ENCODE measurements at places on chromosomes 5 and 9.

- H3K27ac ChIP-seq = no peak overlapping the region
- H3K4me1 ChIP-seq = no peaks in the 10 kb centered on the region
- no peak overlapping the region for H3K4me3 ChIP-seq
- no peaks in the 10 kb centered on the region for H3K27me3 ChIP-seq
Measured at GRCh38 chr5:172661526-172661925, 20.5 kb downstream of the NEURL1B start.

GRCh38 chr9:93479726-93480125 is 26.3 kb upstream of the FAM120AOS start:
- H3K27me3 ChIP-seq = no peaks in the 10 kb centered on the region
- no peak overlapping the region for H3K4me3 ChIP-seq
- peak overlapping the region; percentile 37 for H3K27ac ChIP-seq
- H3K36me3 ChIP-seq = peaks cover 64% of the 10 kb centered on the region
- peaks cover 25% of the 10 kb centered on the region for H3K4me1 ChIP-seq
- no peak for DNase-seq

DNA sequence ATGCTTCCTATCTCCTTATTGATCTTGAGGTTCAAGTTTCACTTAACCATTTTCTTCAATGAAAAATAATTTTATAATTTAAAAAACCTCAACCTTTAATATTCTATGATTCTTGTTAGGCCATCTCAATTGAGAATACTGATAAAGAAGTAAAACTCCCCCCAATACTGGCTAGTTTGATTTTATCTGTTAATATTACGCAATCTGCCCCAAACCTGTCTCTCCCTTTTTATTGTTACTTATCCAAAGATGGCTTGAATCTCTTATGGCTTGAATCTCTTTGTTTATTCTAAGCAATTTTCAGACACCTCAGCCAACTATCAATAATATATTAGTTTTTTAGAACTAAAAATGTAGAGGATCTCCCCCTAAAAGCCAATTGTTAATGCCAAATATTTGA is 4.1 kb upstream of the PCDHAC2 start:
- peaks cover 18% of the 10 kb centered on the region for H3K27me3 ChIP-seq
- no peaks in the 10 kb centered on the region for H3K4me1 ChIP-seq
- no peak overlapping the region for H3K27ac ChIP-seq
- no peak overlapping the region for H3K4me3 ChIP-seq

- H3K36me3 ChIP-seq = no peaks in the 10 kb centered on the region
- H3K27ac ChIP-seq = no peak overlapping the region
- no peaks in the 10 kb centered on the region for H3K4me1 ChIP-seq
- DNase-seq = no peak
Measured at GRCh38 chr5:114120166-114120565, 241.7 kb upstream of the KCNN2 start.

- H3K36me3 ChIP-seq = no peaks in the 10 kb centered on the region
- peaks cover 2% of the 10 kb centered on the region for H3K4me1 ChIP-seq
- DNase-seq = no peak
- H3K27ac ChIP-seq = no peak overlapping the region
- peaks cover 38% of the 10 kb centered on the region for H3K27me3 ChIP-seq
- no peak overlapping the region for H3K4me3 ChIP-seq
Measured at GRCh38 chr9:14344941-14345353, 31.0 kb upstream of the NFIB start.

DNA sequence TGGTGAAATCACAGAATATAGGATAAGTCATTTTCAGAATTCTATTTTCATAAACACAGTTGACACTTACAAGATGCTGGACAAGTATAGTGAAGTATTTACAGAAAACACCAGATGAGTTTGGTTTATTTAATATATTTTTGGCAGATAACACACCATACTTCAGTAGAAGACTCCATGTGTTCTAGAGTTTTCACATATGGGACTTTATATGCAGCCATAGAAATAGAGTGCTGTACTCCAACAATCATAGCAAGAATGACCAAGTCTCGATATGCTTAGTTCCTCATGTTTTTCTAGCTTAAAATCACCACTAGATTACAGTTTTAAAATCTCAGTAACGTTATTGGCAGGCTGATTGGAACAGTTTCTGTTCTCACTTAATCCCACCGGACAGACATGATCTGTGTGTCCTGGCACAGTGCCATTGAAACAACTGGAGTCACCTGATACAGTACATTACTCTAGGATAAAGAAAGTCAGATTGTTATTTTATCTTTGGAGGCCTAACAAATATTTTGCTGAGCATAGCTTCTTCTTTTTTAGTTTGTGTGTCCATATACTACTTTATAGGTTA is 45.8 kb upstream of the ERBIN start:
- no peaks in the 10 kb centered on the region for H3K4me1 ChIP-seq
- no peaks in the 10 kb centered on the region for H3K36me3 ChIP-seq
- H3K27me3 ChIP-seq = no peaks in the 10 kb centered on the region
- DNase-seq = no peak

GRCh38 chr5:135476615-135477581 is 24.7 kb upstream of the TIFAB start:
- H3K36me3 ChIP-seq = no peaks in the 10 kb centered on the region
- no peak overlapping the region for H3K27ac ChIP-seq
- DNase-seq = no peak
- no peak overlapping the region for H3K4me3 ChIP-seq

GRCh38 chr9:83633255-83633654 is 10.3 kb downstream of the IDNK start:
- H3K4me3 ChIP-seq = no peak overlapping the region
- H3K27me3 ChIP-seq = no peaks in the 10 kb centered on the region
- peaks cover 5% of the 10 kb centered on the region for H3K4me1 ChIP-seq
- H3K27ac ChIP-seq = no peak overlapping the region
- no peak for DNase-seq

- H3K36me3 ChIP-seq = peaks cover 2% of the 10 kb centered on the region
- H3K27me3 ChIP-seq = no peaks in the 10 kb centered on the region
- no peak overlapping the region for H3K4me3 ChIP-seq
- H3K27ac ChIP-seq = no peak overlapping the region
Measured at GRCh38 chr9:125700791-125701190, 6.2 kb downstream of the MAPKAP1 start.

DNA sequence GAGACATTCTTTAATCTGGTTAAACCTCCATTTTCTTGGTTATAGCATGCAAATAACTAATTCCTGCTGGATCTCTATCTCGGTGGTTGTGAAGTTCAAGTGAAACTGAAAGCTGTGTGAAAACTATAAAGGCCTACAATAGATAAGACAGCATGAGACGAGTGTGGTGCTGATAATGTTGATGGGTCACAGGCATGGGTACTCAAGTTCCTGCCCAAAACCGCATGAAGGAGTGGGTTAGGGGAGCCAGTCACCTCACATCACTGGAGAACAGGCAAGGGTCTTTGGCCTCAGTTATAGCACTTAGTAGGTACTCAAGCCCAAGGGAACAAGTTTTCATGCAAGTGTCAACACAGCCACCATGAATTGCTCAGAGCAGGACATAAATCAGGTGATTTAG is 16.7 kb downstream of the HMHB1 start:
- H3K27ac ChIP-seq = peak overlapping the region; percentile 41
- peak overlapping the region; percentile 72 for H3K4me3 ChIP-seq
- H3K4me1 ChIP-seq = peaks cover 18% of the 10 kb centered on the region
- no peaks in the 10 kb centered on the region for H3K36me3 ChIP-seq
- peaks cover 2% of the 10 kb centered on the region for H3K27me3 ChIP-seq
- peak; percentile 55 for DNase-seq

GRCh38 chr5:137072361-137073115 is 426.6 kb downstream of the SPOCK1 start:
- H3K36me3 ChIP-seq = no peaks in the 10 kb centered on the region
- no peaks in the 10 kb centered on the region for H3K4me1 ChIP-seq
- H3K27me3 ChIP-seq = no peaks in the 10 kb centered on the region

All from T-helper 2 cell treated with Interferon-gamma antibody and Interleukin-4, amounts not matched to agents 5 μg/mL and 100 μg/mL, for 36 hours (primary cell).